ENCODE measurements at places on chromosomes 2 and 18.

DNA sequence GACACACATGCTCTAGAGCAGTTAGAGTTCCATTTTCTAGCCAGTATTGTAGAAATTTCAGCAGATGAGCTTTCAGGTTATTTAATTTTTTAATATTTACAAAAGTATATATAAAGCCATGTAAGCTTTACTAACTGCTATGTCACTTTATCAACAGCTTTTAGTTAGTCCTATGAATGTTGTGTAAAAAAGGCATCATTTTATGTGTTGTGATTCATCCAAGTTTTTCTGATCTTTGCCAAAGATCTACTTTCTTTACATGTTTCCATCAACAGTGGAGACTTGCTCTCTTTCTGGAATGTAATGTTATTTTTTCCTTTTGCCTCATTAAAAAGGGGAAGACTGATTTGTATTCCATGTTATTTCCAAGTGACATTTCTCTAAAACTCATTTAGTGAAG is 125.2 kb upstream of the TFPI start:
- no peak for DNase-seq

- no peak for DNase-seq
Measured at GRCh38 chr2:128440666-128441340, 122.1 kb upstream of the HS6ST1 start.

DNA sequence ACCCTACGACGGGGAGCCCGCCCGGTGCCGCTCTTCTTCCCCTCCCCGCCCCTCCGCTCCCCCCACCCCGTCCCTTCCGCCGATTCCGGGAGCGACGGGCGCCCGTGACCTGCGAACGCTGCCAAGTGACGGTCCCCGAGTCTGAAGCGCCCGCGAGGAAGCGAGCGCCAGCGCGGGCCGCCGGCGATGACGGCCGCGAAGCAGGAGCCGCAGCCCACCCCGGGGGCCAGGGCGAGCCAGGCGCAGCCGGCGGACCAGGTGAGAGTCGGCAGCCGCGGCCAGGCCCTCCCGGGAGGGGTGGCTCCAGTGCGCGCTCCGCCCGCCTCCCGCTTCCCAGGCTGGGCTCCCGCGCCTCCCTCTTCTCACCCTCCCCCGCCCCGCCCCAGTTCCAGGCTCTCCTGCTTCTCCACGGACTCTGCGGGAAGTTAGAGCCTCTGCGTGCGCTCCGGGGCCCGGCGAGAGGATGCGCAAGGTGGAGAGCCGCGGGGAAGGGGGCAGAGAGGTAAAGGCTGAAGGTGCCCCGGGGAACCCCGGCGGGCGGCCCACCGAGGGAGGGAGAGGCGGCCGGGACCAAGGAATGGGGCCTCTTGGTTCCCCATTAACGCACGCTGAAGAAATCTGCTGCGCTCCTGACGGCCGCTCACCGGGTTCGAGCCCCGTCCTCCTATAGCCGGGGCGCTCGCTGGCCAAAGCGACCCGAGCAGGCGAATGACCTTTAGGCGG is 719.5 kb downstream of the DPP10 start:
- peak; percentile 61 for DNase-seq

DNA sequence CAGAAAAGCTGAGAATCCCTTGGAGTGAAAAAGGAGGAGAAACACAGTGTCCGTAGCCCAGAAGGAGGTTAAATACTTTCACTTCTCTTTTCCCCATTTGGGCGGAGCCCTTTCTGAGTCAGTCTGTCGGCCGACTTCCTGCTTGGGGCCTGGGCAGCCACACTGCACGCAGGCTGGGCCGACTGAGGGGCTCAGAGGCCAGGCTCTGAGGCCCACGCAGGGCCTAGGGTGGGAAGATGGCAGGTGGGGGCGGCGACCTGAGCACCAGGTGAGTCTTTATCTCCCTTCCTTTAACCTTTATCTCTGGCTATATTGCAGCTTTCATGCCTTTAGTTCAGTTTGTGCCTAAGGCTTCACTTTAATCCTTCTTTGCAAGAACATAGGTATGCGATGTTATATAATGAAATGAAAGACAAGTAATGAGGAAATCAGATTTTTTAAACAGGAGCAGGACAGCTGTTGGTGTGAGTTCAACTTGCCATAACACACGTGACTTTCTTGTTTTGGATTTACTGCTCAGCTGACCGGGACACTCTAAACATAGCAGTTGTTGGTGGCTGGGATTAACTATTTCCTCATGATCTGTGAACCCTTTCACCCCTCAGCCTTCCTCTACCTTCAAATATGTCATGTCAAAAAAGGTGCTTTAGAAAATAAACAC is at the start of gene SP100:
Gene SP100, plus strand, starts transcription at position 141 of the 661 bp plus-strand sequence. Its CDS starts 96 bp downstream, at position 237.
- DNase-seq = no peak

DNA sequence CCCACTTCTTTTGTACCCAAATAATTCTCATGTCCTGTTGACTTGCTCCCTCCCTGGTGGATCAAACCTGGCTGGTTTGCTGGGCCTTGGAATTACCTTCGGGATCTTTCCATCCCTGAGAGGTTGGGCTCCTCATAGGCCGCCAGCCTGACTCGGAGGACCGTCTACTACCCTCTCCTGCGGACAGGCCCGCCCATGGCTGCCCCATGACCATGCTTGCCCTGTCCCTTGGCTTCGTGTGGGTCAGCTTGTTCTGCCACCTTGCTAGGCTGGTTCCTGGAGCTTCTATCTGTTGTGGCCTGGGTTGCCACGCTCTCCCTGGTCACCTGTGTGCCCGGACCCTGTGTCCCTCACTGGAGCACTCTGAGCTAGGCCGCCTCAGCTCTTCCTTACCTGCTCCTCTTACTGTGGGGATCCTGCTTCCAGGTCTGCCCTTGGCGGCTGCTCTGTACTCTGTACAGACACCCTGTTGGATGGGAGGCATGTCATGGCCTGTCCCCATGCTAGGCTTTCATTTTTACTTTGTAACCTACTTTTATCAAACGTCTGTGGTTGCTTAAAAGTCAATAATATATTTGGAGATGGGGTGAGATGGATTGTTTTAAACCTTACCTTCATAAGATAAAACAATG is 29.7 kb upstream of the FHL2 start:
- DNase-seq = no peak

DNA sequence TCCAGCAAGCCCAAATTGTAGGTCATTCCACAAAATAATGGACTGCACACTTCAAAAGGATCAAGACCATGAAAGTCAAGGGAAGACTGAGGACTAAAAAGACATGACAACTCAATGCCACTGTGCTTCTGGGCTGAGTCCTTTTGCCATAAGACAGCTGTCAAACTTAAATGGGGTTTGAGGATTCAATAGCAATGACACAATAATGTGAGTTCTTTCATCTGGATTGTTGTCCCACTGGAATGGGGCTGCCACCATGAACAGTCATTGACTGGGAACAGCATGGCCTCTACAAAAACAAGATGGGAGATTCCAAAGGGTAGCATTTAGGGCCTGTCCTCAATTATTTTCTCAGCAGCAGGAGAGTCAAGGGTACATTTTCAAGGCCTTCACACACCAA is 118.5 kb downstream of the EN1 start:
- DNase-seq = no peak

DNA sequence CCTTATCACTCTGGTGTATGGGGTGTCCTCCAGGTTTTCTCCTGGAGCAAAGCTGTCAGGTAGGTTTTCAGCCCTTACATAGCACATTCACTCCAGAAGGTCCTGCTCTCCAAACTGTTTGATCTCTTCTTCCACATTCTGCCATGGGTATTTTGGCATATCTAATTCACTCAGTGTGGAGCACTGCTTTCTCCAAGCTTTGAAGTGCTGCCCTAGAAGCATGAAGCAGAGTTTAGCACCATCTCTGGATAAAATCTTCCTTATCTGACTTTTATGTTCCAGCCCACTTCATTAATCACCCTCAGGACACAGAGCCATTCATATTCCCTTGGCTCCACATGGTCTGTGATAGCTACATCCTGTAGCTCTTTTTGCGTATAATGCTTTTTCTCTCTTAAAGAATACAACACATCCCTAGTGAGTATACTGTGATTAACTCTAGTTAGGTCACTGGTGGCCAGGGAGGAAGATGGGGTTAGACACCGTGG is 56.7 kb upstream of the ARHGAP28 start:
- DNase-seq = no peak

GRCh38 chr2:187569042-187569441 is 14.8 kb upstream of the TFPI start:
- DNase-seq = no peak

DNA sequence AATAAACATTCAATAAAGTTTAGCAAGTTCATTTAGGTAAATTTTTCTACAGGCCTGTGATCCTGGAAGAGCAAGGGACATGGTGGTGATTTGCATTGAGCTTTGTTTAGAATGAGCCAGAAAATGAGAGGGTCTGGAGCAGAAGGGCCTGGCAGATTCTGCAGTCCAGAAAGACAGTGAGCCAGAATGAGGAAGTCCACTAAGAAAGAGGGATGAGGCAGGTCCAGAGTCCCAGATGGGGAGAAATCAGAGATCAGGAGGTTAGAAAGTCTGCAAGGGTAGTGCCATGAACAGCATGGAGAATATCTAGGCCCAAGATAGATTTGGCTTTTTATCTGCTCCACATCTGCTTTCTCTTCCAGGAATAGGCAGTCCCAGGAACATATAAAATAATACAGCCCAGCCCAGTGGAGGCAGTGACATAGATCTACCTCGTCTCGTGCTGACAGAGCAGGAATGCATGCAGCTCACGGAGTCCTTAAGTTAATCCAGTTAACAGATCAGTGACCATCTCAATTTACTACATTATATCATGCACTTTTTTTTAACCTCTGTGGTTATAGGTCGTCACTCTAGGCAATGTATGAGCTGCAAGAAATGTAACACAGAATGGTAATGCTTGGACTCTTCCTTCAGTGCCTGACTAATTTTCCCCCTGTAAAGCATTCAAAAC is 429.0 kb downstream of the SUCLG1 start:
- no peak for DNase-seq

- no peak for DNase-seq
Measured at GRCh38 chr2:200658278-200658864, 72.6 kb downstream of the AOX1 start.

DNA sequence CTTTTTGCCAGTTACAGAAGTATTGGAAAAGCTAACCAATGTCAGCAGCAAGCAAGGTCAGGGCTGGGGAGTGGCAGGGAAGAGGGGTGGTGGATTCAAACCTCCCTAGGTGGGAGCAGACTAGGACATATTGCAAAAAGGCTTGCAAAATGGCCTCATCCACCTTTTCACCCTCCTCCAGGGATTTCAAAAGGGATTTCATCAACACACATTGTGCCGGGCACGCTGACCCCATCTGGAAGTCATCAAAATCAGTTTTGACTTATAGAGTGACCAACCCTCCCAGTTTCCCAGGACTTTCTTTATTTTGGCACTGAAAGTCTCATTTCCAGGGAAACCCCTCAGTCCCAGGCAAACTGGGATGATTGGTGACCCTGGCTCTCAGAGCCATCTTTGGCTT is 94.7 kb downstream of the BIN1 start:
- DNase-seq = no peak

- no peak for DNase-seq
Measured at GRCh38 chr2:62208758-62209114, 12.8 kb downstream of the B3GNT2 start.

- no peak for DNase-seq
Measured at GRCh38 chr2:171595896-171596295, 73.6 kb downstream of the CYBRD1 start.

GRCh38 chr2:120231974-120232635 is 8.9 kb upstream of the TMEM185B start:
- DNase-seq = no peak

DNA sequence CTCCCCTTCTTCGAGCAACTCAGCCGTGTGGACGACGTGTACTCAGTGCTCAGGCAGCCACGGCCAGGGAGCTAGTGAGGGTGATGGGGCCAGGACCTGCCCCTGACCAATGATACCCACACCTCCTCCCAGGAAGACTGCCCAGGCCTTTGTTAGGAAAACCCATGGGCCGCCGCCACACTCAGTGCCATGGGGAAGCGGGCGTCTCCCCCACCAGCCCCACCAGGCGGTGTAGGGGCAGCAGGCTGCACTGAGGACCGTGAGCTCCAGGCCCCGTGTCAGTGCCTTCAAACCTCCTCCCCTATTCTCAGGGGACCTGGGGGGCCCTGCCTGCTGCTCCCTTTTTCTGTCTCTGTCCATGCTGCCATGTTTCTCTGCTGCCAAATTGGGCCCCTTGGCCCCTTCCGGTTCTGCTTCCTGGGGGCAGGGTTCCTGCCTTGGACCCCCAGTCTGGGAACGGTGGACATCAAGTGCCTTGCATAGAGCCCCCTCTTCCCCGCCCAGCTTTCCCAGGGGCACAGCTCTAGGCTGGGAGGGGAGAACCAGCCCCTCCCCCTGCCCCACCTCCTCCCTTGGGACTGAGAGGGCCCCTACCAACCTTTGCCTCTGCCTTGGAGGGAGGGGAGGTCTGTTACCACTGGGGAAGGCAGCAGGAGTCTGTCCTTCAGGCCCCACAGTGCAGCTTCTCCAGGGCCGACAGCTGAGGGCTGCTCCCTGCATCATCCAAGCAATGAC is 4.8 kb downstream of the CTDSP1 start:
- DNase-seq = no peak

- DNase-seq = no peak
Measured at GRCh38 chr2:207676827-207677354, 34.5 kb upstream of the CCNYL1 start.

- DNase-seq = no peak
Measured at GRCh38 chr2:66981074-66981473, 416.1 kb upstream of the ETAA1 start.

GRCh38 chr18:59308248-59308937 is 10.1 kb downstream of the CPLX4 start:
- DNase-seq = peak; percentile 88

GRCh38 chr2:188631037-188631809 is 339.5 kb downstream of the GULP1 start:
- no peak for DNase-seq

GRCh38 chr2:181275643-181276070 is 181.5 kb upstream of the ITGA4 start:
- no peak for DNase-seq

DNA sequence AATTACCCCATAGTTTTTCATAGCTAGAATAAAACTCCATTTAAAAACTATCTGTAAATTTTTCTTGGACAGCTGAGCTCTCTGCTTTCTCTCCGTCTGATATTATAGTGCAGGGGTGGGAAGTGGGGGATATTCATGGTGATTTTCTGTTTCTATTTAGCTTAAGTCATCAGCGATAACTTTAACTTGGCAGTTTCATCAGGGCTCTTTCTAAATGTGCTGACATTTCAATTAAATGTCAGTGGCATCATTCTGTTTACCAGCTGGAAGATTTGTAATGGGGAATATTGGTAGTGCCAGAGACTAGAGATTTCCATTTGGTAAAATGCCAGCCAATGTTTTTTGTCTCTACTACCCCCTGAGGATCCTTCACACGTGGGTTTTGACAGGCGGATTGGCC is 53.5 kb upstream of the CAPN13 start:
- DNase-seq = no peak

- DNase-seq = peak; percentile 35
Measured at GRCh38 chr2:105287692-105288091, 41.8 kb downstream of the TGFBRAP1 start.

Measured in nephron progenitor cell (in vitro differentiated cells).